ENCODE measurements at places on chromosomes 6 and 20.
A peak's percentile ranks its signal among the peaks of the same experiment; 100 is the strongest.

DNA sequence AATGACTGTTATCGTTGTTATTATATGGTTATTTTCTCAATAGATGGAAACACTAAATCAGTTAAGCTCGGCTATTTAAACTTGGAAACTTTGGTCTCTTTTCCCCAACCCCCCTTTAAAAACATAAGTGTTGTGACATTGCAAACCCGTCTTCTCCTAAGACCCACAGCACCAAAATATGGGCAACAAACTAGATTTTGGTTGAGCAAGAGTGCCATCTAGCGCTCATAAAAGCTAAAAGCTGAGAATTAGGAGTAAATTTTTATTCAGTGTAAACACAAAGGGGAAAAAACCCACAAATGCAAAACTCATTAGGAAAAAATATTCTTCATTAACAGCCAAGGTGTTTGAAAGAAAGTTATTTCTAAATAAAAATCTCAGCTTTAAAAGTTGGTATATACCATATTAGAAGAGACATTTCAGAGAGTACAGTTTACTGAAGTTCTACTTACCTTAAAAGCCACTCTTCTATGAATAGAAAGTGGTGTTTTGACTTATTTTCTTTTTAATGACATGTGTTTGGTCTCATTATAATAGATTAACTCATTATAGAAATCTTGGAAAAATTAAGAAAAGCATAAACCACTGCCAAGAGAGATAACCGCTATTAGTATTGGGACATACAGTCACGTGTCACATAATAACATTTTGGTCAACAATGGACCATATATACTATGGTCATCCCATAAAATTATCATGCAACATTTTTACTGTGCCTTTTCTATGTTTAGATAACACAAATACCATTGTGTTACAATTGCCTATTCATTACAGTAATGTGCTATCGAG is 21.1 kb downstream of the SESN1 start:
- DNase-seq, result peak; percentile 65

GRCh38 chr6:44670146-44670545 is 282.6 kb downstream of the CDC5L start:
- DNase-seq, result no peak

- no peak for DNase-seq
These were observed 33.8 kb downstream of the ZNF217 start for GRCh38 chr20:53559816-53560215.

GRCh38 chr20:10653599-10654249 is 20.1 kb downstream of the JAG1 start:
- DNase-seq, result no peak

GRCh38 chr6:25488156-25488555 is 163.9 kb upstream of the SCGN start:
- no peak for DNase-seq

DNA sequence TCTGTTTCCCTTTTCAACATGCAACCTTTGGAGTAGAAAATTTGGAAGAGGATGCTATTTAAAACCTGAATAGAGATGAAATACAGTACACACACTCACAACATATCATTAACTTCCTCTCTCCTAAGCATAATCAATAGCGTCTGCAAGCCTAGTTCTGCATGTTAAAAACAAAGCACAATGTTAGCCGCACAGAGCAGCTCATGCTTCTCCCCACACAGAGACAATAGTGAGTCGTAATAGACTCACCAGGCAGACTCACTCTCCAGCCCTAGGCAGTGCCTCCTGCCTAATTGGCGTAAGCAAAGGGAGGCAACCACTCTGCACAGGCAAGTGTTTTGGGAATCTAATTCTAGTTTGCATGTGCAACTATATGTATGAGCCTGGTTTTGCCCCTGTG is 45.8 kb upstream of the ARID1B start:
- DNase-seq, result no peak

DNA sequence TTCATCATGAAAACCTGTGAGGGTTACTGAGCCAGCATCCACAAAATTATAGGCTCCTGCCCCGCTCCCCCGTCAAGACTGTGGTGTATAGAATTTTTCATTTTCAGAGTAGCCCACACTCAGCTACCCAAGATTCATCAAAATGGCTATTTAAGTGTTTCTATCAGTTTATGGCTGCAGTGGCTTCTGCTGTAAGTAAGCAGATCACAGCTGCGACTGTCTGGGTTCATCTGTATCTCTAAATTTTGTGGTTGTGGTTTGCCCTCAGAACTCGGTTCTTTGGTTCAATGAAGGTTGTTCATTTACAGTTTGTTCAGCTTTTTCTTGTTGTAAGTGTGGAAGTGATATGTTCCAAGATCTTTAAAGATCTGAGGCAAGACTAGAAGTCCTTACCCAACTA is 284.2 kb downstream of the DOK5 start:
- DNase-seq, result no peak

GRCh38 chr20:45358282-45359068 is 4.5 kb upstream of the SYS1 start:
- DNase-seq, result no peak

DNA sequence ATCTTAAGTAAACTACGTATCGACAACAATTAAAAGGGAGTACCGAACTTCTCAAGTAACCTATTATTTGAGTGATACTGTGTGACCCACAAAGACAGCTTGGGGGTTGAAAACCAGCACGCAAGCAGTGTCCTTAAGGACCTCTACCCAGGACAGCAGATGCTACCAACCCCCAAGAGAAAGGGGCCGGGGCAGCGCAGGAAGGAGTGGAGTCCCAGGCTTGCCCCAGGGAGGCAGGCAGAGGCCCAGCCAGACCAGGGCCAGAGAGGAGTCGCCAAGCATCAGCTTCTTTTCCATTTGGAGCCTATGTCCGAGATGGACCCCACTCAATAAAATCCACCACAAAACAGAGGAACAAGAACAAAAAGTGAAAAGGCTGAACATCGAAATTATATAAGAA is 11.9 kb downstream of the DIDO1 start:
- no peak for DNase-seq

DNA sequence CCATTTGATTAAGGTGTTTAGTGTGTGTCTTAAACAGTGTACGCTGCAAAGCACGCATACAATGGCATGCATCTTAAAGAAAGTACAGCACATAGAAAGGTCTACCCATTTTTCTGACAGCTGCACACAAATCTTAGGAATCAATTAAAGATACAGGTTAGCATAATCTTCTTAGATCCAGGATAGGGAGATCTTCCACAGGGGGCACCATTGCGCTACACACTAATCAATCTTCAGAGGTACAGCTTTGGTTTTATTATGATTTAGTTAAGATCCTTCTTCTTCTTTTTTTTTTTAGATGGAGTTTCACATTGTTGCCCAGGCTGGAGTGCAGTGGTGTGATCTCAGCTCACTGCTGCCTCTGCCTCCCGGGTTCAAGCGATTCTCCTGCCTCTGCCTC is 63.7 kb upstream of the BEND3 start:
- no peak for DNase-seq

- DNase-seq, result no peak
These were observed 4.4 kb upstream of the CCDC28A start for GRCh38 chr6:138769102-138769676.

DNA sequence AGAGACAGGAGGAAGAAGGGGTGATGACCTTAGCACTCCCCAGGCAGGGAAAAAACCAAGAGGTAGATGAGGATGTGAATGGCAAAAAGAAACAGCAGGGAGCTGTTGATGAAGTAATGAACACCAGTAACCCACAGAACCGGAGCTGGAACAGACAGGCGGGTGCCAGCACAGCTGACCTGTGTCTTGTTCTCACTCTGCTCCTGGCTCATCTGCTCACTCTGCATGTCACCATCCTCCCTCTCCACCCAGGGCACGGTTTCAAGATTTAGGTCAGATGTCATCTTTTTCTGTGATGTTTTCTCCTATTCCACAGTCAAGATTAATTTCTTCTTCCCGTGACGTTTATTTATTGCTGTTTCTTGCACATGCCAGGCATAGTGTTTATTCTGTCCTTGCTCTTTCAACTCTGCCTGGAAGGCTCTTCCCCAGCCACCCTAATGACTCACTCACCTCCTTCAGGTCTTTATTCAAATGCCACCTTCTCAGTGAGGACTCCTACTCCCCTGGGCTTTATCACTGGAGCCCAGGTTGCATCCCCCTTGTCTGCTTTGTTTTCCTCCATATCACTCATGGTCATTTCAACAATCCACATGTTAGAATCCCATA is 164.5 kb upstream of the HDAC2 start:
- no peak for DNase-seq

DNA sequence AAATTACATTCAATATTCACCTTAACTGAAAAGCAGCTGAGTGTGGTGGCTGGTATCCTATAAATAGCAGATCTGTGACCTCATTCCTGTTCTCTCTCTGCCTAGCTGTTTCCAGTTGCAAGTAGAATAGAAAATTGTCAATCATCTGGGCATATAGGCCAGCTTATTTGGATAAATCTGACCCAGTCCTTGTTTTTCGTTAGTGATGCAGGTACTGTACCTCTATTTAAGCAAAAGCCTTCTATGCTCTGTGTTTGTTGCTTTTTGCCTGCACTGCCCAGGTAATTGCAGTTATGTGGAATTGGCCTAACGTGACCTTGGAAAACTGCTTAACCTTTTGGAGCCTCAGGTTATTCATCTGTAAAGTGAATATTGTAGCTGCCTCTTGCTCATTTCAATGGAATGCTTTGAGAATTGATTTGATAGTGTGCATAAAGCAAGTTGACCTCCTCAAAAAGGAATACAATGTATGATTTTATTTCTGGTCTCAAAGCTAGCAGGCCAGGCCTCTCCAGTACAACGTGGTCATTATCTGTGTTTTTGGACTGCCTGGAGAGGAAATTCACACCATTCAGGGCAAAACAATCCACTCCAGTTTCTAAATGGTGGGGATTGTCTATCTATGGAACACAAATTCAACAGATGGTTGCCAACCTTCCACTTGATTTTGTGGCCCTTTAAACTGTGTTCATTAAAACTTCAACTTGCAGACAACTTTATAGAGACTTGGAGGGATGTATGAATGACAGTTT is 508.7 kb upstream of the CITED2 start:
- DNase-seq, result no peak

- DNase-seq, result no peak
These were observed 39.0 kb upstream of the NEDD9 start for GRCh38 chr6:11271228-11272020.

DNA sequence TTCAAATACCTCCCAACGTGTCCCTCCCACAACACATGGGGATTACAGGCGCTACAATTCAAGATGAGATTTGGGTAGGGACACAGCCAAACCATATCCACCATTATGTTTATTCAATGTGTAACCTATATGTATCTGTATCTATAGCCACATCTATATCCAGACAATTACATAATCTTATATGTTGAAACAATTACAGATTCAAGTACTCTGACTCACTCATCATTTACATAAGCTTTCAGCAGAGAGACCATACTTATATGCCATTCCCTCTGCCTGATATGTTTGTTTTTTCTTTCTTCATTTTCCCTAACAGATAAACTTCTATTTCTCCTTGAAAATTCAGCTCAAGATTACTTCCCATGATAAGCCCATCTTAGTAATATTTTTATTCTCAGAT is 163.6 kb downstream of the LAMA2 start:
- no peak for DNase-seq

GRCh38 chr6:111242452-111242851 is 155.1 kb downstream of the SLC16A10 start:
- DNase-seq, result no peak

- no peak for DNase-seq
These were observed 64.4 kb upstream of the PLEKHG1 start for GRCh38 chr6:150535151-150535804.

- no peak for DNase-seq
These were observed 99.5 kb downstream of the PRDM1 start for GRCh38 chr6:106185615-106186014.

DNA sequence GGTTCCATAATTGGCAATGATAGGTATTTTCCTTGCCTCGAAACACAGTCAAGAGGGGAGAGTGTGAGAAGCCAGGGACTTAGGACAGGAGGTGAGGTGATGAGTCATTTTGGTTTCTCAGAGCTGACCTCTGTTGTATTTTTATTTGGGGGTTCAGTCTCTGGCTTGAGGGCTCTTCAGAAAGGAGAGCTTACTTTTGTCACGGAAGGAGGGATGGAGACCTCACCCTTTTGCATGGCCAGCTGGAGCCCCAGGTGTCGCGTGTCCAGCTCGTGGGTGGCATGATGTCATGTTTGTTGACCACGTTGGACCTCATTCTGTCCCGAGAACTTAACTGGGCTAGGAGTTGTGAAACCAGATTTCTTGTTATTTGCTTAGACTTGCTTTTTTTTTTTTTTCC is 293.9 kb downstream of the QKI start:
- no peak for DNase-seq
